ENCODE measurements at places on chromosomes 3 and 15. TPM values are rescaled to one million over a fixed set of nuclear protein-coding genes. Genes with fewer than 3 reads are reported as not detected.

- no peak for DNase-seq
These were observed 10.4 kb downstream of the PEAK1 start for GRCh38 chr15:77409259-77410156.

DNA sequence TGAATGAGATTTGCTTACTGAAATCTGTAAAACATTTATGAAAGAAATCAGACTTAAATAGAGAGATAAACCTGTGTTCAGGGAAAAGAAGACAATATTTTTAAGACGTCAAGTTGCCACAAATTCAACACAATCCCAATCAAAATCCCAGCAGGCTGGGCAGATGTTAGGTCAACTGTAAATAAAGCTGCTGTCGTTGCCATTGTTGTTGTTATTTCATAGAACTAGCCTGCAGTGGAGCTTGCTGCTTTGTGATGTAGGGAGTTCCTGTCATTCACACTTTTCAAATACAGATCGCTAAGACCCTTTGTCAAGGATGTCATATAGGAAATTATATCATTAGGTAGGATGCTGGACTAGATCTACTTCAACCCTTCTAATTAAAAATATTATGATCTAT lies 123.1 kb downstream of the NEO1 start:
- no peak for DNase-seq

- peak; percentile 35 for DNase-seq
These were observed 67.0 kb upstream of the SLC25A26 start for GRCh38 chr3:66153481-66154443.

PLXNA1 gene
- polyA plus RNA-seq, result 49.4 TPM

NR1I2 gene
- polyA plus RNA-seq, result not detected

SGO1 gene
- 3.2 TPM for polyA plus RNA-seq

FOXB1 gene
- polyA plus RNA-seq, result not detected

DNA sequence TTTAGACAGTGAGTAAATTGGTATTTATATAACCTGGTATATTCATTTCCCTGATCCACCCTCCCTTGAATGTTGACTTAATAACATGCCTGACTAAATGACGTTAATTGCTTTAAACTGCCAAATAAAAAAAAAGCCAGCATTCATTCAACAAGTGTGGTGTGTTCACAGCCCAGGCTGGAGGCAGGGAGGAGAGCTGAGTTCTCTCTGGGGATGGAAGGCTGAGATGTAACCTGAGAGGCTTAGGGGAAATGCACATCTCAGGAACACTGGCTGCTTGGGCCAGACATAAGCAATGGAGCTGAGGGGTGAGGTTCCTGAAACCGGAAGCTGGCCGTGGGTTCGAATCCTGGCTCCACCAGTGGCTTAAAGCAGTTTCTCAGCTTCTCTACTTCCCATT lies 17.3 kb downstream of the CACNA2D3 start:
- DNase-seq, result no peak

DNA sequence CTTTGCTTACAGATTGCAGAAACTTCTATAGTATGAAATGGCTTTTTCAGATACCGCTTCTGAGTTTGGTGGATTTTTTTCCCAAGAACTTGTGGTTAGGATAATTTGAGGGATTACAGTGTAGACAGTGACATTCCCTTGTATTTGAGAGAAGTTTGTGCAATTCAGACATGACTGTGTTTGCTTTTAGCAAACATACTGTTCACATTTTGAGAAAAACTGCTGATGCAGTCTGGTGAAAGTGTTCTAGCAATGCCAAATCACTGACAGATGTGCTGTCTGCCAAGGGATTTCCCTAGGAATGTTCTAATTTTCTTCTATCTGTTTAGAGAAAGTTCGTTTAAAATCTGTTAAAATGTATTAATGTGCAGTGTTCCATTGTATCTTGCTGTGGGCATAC lies 652.6 kb downstream of the FHIT start:
- no peak for DNase-seq

- peak; percentile 97 for DNase-seq
These were observed 197.2 kb downstream of the VGLL3 start for GRCh38 chr3:86793786-86794185.

All from IMR-90 (cell line).